Neural cell (in vitro differentiated cells): ENCODE measurements at places on chromosomes 16 and 17. TPM values are rescaled to one million over a fixed set of nuclear protein-coding genes. Genes with fewer than 3 reads are reported as not detected.

TK2 gene
- polyA plus RNA-seq = 15.9 and 17.8 TPM in 2 replicates

PGS1 gene
- 65.7 and 81.8 TPM in 2 replicates for polyA plus RNA-seq

TMEM220 gene
- 0.08 TPM in 1 of 2 replicates, not detected in the other for polyA plus RNA-seq

HASPIN gene
- polyA plus RNA-seq = 0.22 and 0.32 TPM in 2 replicates

CNTNAP4 gene
- 73.7 and 75.8 TPM in 2 replicates for polyA plus RNA-seq

ZNF75A gene
- polyA plus RNA-seq = 58.3 and 76.0 TPM in 2 replicates

MRM3 gene
- polyA plus RNA-seq = 20.0 and 24.0 TPM in 2 replicates

IRX5 gene
- 0.14 and 0.26 TPM in 2 replicates for polyA plus RNA-seq

STH gene
- not detected in 2 replicates for polyA plus RNA-seq

CTRL gene
- polyA plus RNA-seq = 3.2 and 3.8 TPM in 2 replicates

VASN gene
- polyA plus RNA-seq = 0.32 and 0.57 TPM in 2 replicates

CLEC19A gene
- polyA plus RNA-seq = not detected in 2 replicates

NOL3 gene
- 8.4 and 17.0 TPM in 2 replicates for polyA plus RNA-seq

KRT33A gene
- polyA plus RNA-seq = not detected in 2 replicates

LIG3 gene
- polyA plus RNA-seq = 21.8 and 29.0 TPM in 2 replicates

ACSM2B gene
- 0.28 TPM in 1 of 2 replicates, not detected in the other for polyA plus RNA-seq

HP gene
- not detected in 2 replicates for polyA plus RNA-seq

NGFR gene
- 3.6 and 6.7 TPM in 2 replicates for polyA plus RNA-seq

MT4 gene
- polyA plus RNA-seq = not detected in 2 replicates

SLC5A11 gene
- not detected in 2 replicates for polyA plus RNA-seq

NLRP1 gene
- polyA plus RNA-seq = 249 and 255 TPM in 2 replicates
